ENCODE measurements at places on chromosomes 4 and X.

GRCh38 chr4:76704133-76704881, 193.6 kb downstream of the SOWAHB start:
- no peak for DNase-seq

- DNase-seq, result no peak
Observed at GRCh38 chr4:27218013-27218412, 357.4 kb downstream of the STIM2 start.

DNA sequence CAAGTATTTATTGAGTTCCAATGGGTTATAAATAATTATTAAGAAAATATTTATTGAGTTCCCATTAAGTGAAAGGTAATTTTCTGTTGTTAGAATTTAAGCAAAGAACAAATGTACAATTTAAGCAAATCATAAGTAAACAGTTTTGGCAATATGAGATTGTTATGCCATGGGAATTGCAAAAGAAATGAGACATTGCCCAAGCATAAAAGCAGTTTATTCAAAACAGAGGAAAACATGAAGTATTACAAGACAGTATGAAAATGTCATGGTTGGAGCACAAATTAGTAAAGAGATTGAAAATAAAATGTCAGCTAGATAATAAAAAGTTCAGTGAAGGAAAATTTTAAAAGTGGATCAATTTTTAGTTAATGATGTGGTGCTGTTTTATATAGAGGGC, 706.1 kb upstream of the EPHA5 start:
- DNase-seq, result no peak

DNA sequence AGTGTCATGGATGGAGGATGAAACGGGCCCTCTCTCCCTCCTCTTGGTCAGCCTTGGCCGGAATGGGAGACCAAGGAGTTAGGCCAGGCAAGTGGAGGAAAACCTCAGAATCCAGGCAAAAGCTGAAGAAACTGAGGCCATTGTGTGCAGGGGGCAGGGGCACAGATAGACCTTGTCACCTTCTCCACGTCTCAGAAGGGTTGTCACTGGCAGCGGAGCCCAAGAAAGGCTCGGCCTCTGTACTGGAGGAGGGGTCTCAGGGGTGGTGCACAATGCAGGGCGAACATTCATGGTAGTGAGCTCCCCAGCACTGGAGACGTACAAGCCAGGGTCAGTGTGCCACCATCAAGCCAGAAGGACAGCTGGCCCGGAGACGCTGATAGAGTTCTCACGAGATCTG, 139.5 kb downstream of the CPZ start:
- no peak for DNase-seq

DNA sequence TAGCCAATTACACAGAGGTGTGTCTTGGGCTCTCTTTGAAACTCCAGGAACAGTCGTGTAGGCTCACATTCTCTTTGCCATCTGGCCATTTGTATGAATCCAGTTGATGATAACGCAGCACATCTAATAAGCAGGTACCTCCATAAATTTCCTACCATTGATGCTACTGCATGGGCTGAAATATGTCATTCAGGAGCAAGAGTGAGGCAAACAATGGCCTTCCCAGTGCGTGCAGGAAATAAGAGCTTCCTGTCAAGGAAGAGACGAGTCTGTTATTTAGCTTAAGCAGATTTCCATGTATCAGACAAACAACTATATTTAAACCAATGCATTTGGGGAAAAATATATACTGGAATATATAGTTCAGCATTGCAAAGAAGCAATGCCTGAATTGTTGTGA, 102.1 kb upstream of the MXRA5 start:
- DNase-seq, result no peak

DNA sequence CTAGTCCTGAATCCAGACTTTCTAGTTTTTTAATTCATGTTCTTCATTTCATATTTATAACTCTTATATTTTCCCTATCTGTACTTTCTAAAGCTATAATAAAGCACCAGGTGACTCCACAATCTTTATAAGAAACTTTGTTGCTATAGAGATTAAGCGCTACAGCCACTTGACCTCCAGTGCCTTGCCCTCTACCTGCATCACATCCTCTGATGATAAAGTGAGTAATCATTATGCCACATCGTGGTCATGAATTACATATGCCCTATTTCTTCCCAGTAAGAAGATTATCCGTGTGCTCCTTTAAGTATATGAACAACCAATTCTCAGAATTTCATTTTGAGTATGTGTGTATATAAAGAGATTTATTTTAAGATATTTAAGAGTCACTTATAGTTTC, 6.8 kb upstream of the DYNLT3 start:
- no peak for DNase-seq

DNA sequence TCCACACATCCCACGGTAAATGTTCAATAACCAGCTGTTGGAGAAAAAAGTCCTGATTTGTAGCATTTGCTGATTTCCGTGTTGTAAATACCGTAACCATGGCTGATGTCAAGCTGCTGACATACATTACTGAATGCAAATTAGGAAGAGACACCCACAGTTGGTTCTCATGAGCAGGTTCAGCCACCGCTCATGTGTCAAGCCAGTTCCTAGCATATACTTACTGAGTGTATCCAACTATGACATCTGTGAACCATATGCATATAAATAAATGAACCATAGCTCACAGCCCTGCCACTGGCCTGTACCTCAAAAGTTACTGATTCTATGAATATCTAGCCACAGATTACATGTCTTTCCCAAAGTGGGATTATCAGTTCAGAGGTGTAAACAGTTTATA, 29.5 kb downstream of the FHDC1 start:
- DNase-seq, result no peak

DNA sequence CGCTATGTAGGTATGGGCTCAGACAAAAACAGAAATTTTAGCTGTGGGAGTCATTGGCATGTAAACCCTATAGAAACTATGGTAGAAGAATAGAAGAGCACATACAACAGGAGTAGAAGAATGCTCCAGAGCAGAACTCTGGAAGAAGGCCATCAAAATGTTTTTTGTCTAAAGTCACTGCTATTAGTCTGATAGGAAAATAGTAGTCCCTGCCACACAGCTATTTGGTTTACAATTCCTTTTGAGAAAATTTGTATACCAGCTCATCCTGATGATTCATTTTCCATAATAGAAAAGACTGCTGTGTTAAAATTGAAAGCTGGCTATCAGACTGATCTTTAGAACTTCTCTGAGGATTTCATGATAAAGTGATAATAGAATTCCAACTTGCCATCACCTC, 32.8 kb upstream of the ADAD1 start:
- DNase-seq, result no peak

DNA sequence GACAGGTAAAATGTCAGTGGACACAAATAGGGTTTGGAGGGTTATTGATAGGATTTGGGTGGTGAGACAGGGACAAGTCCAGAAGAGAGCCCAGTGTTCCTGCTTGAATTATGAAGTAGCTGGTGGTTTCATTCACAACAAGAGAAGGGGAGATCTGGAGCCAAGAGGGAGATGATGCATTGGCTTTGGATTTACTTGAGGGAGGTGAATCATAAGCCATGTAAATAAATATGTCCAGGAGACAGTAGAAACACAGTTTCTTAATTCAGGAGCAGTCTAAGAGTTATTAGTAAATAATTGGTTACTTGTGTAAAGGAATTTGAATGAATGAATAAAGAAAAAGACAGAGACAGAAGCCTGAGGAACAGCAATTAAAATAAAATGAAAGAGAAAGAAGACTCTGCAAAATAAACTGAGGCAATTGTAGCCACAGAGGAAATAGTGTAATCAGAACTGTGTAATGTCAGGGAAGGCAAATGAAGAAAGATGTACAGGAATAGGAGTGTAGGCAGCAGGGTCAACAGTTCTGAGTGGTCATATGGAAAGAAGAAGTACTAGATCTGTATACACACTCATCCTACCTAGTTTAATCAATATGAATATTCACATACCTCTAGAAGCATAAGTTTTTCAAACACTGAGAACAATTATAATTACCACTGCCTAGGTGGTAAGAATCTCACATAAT, 50.2 kb upstream of the CXCL8 start:
- no peak for DNase-seq

DNA sequence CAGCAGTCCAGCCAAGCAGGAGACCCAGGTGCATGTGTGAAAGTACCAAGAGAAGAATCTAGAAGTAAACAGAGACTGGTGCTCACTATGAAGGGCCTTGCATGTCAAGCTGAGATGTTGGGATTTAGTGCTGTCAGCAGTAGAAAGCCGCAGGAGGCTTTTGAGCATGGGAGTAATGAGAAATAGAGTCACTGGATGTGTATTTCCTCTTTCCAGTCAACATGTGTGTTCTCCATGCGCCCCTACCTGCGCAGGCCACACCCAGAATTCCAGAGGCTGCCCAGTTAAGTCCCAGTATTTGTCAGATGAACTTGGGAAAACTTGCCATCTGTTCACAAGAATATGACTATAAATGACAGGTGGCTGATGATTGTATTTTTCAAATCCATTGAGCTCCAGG, 4.5 kb upstream of the MAMLD1 start:
- DNase-seq, result no peak

DNA sequence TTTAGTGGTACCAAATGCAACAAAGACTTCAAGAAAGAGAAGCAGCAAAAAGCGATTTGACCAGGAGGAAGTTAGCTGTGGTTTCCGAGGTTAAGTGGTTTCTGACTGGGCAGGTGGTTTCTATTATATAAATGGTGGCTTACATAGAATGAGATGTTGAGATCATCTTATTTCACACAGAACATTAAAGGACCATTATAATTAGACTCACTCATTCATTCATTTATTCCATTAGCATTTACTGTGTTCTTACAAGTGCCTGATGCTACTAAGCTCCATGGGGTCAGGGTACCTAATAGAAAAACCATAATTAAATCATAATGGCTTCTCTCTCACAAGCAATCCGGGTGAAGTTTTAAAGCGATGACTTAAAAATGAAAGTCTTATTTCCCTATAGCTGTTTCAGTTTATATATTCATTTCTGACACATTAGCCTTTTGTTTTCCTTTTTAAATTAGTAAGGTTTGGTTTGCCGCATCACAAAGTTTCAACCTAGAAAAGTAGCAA, 10.6 kb downstream of the TSPAN6 start:
- no peak for DNase-seq

DNA sequence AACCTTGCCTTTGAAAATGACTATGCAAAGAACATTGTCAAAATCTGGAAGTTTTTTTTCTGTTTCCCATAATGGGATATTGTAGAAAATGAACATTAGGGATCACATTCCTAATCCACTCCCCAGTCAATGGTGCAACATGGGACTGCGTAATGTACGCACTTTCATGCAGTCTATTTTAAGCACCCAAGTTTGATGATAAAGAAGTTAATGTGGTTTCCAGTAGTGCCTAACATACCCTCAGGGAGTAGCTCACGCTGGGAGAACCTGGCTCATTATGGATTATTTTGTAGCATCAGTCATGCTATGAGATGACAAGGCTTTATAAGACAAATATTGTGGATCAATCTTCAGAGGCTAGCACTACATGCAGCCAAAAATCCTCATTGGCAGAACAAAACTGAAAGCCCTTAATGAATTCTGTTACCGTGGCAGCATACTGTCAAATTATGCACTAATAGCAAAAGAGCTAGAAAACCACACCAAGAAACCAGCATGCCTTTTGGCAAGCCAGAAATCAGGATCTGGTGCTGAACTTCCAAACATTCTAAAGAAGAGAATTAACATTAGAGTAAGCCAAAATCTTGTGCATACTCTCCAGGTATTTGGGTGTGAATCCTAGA, 1392.8 kb upstream of the TENM3 start:
- DNase-seq, result no peak

DNA sequence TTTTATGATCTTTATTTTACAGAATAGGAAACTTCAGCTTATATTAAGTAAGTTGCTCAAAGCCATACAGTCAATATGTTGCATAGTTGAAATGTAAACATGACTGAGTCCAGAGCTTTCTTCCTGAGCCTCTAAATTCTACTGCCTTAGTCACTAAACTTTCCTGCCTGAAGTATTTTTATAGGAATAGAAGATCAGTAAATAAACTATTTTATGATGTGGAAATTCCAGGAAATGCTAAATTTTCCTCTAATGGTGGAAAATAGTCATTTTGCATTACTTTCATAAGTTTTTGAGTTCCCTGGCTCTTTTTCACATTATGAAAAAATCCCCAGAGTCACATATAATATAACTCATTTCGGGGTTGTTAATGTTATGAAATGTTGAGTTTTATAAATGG, 182.8 kb downstream of the BANK1 start:
- no peak for DNase-seq

DNA sequence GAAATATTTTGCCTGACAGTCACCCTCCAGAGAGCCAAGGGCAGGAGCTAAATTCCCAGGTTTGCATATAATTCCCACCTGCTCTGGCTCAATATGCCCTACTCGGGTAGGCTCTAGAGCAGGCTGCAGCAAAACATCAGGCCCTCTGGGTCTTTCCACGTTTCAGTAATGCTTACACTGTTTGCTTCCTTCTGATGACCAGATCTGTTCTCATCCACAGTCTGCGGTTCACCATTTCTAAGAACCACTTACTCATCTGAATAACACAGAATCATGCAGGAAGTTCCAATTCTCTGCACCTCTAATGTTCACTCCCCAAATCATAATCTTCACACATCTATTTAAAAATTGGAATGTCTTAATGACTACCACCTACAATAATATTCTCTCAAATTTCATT, 141.4 kb downstream of the PPP3CA start:
- DNase-seq, result no peak

GRCh38 chr4:92128676-92129075, 175.1 kb upstream of the GRID2 start:
- DNase-seq, result no peak

DNA sequence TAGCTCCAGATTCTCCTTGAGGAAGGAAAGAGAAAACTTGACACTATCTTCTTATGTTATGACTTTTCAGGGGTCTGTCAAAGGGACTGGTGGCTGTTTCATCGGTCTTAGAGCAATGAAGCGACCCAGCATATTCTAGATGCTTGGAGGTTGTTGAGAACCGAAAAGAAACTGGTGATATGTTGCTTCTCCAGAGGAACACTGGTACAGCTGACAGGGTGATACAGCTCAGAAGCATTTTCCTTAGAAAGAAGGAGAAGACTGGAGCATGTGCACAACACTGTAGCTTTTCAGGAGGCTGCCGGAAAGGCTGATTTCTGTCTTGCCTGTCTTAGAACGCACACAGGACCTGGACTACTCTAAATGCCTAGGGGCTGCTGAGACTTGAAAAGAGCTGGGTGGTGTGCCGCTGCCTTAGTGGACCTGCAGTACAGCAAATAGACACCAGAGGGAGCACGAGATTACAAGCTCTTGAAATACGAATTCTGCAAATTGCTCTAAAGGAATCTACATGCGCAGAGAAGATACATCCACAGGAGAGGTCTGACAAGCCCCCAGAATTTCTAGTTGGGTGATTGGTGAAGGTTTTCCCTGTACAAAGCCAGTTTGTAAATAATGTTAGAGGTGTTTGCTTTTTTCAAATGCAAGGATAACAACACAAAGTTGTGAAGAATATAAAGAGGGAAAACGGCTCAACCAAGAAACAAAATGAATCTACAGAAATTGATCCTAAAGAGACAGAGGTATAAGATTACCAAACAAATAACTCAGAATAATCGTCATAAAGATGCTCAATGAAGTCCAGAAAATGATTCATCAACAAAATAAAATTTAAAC, 223.1 kb upstream of the DMD start:
- peak; percentile 1 for DNase-seq

DNA sequence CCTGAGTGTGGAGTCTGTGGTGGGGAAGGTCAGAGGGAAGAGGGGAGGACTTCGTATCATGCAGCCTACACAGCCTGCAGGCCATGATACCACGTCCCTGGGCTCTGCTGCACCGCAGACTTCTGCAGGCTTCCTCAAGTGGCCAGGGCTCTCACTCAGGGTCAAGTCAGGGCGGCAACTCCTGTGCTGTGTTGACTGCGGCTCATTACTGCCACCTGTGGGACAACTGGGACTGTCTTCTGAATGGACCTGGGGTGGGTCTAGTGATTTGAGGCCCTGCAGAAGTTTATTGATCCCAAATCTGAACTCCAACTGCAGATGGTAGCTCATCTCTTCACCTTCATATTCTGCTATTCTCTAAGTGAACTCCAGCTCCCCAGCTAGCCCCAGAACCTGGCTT, 167.1 kb downstream of the NSUN7 start:
- peak; percentile 6 for DNase-seq

All from SHP77 (cell line).